ENCODE measurements at places on chromosomes 7 and 10. TPM values are rescaled to one million over a fixed set of nuclear protein-coding genes. Genes with fewer than 3 reads are reported as not detected.

DNA sequence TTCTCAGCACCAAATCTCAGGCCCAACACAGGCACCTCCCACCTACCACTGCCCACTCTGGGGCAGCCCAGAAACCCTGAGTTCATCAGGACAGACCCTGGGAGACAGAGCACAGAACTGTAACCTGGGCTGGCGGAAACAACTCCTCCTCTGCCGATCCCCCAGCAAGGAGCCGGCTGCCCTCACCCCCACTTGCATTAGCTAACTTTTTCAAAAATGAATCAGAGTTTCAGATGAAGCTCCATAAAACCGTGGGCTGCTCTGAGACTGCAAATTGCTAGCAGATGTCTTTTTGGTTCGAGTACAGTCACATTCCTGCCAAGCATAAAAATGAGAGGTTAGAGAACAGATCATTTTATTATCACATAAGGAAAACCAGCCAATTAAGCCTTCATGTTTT is 93.4 kb upstream of the PARD3 start:
- no peak overlapping the region for H3K4me3 ChIP-seq
- no peaks in the 10 kb centered on the region for H3K4me1 ChIP-seq
- H3K27ac ChIP-seq: no peak overlapping the region
- H3K36me3 ChIP-seq: no peaks in the 10 kb centered on the region
- DNase-seq: no peak
- no peaks in the 10 kb centered on the region for H3K27me3 ChIP-seq

GRCh38 chr10:43574001-43574892 is at the start of gene ZNF239:
Gene ZNF239 (minus strand): TSS chr10:43574616. CDS start chr10:43558079, 16,537 bp downstream.
- no peaks in the 10 kb centered on the region for H3K36me3 ChIP-seq
- no peak within 1 kb of the TSS for H3K27ac ChIP-seq
- no peaks in the 10 kb centered on the region for H3K27me3 ChIP-seq

GRCh38 chr10:16968416-16969041 is 151.3 kb upstream of the RSU1 start:
- H3K36me3 ChIP-seq: no peaks in the 10 kb centered on the region
- no peak overlapping the region for H3K4me3 ChIP-seq
- DNase-seq: peak; percentile 96
- no peaks in the 10 kb centered on the region for H3K27me3 ChIP-seq
- peaks cover 40% of the 10 kb centered on the region for H3K4me1 ChIP-seq
- H3K27ac ChIP-seq: peak overlapping the region; percentile 98

GRCh38 chr7:20835111-20835750 is 48.5 kb upstream of the SP8 start:
- no peaks in the 10 kb centered on the region for H3K4me1 ChIP-seq
- no peaks in the 10 kb centered on the region for H3K36me3 ChIP-seq
- DNase-seq: no peak
- H3K27ac ChIP-seq: no peak overlapping the region
- H3K27me3 ChIP-seq: no peaks in the 10 kb centered on the region

DNA sequence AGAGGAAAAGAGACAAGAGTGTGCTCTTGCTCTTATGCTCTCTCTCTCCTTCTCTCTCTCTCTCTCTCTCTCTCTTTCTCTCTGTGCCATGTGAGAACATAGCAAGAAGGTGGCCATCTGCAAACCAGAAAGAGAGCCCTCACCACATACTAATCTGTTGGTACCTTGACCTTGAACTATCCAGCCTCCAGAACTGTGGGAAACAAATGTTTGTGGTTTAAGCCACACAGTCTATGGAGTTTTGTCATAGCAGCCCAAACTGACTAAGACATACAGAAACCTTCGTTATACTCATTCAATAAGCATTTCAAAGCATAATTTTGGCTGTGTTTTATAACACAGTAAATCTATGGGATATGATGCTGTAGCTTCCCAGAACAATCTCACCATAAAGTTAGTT is 56.4 kb upstream of the PLPP4 start:
- DNase-seq: no peak
- H3K4me3 ChIP-seq: no peak overlapping the region
- no peaks in the 10 kb centered on the region for H3K27me3 ChIP-seq
- no peaks in the 10 kb centered on the region for H3K36me3 ChIP-seq
- no peak overlapping the region for H3K27ac ChIP-seq
- no peaks in the 10 kb centered on the region for H3K4me1 ChIP-seq

DNA sequence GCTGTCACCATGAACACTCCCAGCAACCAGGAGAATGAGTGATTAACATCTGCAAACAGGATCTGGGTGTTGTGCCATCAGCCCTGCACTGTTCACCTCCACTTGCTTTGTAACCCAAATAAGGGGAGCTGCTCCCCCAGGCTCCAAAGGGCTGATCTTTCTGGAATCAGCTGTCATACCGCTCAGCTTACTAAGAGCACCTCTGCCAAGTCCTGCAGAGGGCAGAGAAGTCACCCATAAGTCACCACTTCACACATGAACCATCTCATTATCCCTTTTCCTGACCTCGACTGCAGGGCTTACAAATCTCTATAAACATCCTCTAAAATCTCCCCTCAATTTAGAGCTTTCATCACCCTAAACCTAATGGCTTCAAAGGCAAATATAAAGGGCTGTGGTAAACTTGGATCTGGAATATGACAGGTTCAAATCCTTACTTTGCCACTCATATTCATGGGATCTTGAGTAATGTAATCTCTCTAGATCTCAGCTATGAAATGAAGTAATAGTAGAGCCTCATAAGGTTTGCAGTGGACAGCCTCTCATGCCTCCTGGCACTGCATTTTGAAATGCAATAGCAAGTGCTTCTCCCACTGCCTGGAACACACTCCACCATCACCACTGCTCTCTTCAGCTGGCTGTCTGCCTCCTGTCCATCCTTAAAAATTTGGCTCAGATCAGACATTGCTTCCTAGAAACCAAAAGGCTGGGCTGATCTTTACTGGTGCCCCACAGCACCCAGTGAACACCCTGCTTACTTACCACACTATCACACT is 38.8 kb downstream of the ERLIN1 start:
- no peaks in the 10 kb centered on the region for H3K27me3 ChIP-seq
- no peak for DNase-seq
- H3K36me3 ChIP-seq: peaks cover 8% of the 10 kb centered on the region
- H3K4me3 ChIP-seq: no peak overlapping the region
- H3K4me1 ChIP-seq: no peaks in the 10 kb centered on the region
- no peak overlapping the region for H3K27ac ChIP-seq

- H3K4me3 ChIP-seq: no peak overlapping the region
- H3K36me3 ChIP-seq: peaks cover 40% of the 10 kb centered on the region
- no peak for DNase-seq
These were observed 51.7 kb downstream of the LAMB1 start for GRCh38 chr7:107951172-107951787.

DNA sequence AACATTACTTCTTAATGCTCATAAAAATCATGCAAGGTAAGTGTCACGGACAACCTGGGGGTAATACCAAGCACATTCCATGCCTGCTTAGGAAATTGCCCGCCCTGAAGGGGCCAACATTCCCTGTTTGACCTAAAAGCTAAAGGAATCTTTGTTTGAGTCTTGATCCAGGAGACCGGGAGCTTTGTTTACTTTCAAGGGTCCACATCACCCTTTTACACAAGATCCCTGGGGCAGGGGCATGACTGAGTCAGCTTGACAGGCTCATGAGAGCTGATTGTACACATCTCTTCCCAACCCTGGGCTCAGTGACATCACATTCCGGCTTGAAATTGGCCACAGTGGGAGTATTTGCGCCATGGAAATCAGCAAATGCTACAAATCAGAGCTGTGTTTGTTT is 248.1 kb upstream of the HABP2 start:
- H3K27ac ChIP-seq: no peak overlapping the region
- H3K27me3 ChIP-seq: no peaks in the 10 kb centered on the region

- no peak overlapping the region for H3K27ac ChIP-seq
- H3K4me3 ChIP-seq: no peak overlapping the region
- H3K27me3 ChIP-seq: no peaks in the 10 kb centered on the region
- no peaks in the 10 kb centered on the region for H3K4me1 ChIP-seq
- no peaks in the 10 kb centered on the region for H3K36me3 ChIP-seq
These were observed 240.2 kb downstream of the PTEN start for GRCh38 chr10:88103576-88103975.

DNA sequence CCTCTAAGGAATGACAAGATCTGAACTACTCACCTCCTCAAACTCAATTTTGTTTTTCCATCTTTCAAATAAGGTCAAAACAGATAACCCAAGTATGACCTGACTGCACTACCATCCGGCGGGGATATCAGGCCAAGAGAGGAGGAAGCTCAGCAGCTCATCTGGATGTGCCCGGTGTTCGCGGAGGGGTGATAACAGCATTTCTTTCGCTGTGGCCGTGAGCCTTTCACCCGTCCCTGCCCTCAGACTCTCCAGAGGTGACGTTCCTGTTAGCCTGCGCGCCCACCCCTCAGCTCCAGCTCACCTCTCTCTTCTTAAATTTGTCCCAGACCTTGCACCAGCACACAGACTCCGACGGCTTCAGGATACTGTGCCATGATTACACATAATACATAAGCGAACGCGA is 526 bp downstream of the ZNF248 start:
- no peaks in the 10 kb centered on the region for H3K27me3 ChIP-seq
- no peaks in the 10 kb centered on the region for H3K36me3 ChIP-seq
- H3K4me3 ChIP-seq: peak overlapping the region; percentile 91
- peaks cover 11% of the 10 kb centered on the region for H3K4me1 ChIP-seq

Gene PARP12
- 89.1 TPM for polyA plus RNA-seq

Gene UNC5B
- 0.57 TPM for polyA plus RNA-seq

Gene AS3MT
- polyA plus RNA-seq: 1.0 TPM

Gene ANKRD1
- polyA plus RNA-seq: 593 TPM

Gene DNAH11
- polyA plus RNA-seq: 0.22 TPM

Gene UNCX
- not detected for polyA plus RNA-seq

Data from endothelial cell of umbilical vein (primary cell).